GDM1 (cell line): ENCODE measurements at places on chromosomes 6 and 20.

- no peak for DNase-seq
Measured at GRCh38 chr6:110353457-110354001, 4.6 kb downstream of the METTL24 start.

DNA sequence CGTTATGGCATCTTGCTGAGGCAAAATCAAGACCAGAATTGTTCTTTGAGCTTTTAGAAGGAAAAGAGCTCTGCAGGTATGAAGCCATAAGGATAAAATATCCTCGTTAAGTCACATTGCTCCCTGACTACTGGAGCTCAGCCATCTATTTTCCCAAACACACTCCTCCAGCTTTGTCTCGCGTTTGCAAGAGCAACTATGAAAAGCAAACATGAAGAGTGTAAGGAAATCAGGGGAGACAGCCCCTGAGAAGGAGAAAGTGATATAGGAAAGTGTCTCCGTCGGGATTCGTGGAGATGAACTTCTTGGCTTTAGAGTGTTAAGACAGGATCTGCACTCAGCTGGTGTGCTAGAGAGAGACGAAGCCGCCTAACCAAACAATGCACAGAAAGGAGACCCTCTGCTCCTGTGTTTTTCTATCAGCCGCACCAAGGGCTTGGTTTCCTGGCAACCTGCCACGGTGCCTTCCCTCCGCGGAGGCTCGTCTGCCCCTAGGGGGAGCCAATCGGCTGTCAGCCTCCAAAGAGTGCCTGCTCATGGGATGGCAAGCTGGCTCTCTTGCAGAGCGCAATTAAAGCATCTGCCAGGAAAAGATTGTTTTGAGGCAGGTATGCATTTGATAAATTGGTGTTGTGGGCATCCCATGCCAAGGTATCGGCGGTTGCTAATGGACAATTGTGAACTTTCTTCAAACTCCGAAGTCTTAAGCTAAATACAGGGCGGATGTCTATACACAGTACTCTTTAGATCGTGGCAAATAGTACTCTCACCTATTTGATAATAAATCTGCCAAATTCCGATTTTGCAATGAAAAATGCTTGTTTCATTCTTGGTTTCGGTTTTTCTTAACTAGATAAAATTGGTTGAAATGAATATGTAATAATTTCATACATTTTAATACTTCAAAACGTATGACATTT, 603.2 kb downstream of the RNF144B start:
- DNase-seq = peak; percentile 54

DNA sequence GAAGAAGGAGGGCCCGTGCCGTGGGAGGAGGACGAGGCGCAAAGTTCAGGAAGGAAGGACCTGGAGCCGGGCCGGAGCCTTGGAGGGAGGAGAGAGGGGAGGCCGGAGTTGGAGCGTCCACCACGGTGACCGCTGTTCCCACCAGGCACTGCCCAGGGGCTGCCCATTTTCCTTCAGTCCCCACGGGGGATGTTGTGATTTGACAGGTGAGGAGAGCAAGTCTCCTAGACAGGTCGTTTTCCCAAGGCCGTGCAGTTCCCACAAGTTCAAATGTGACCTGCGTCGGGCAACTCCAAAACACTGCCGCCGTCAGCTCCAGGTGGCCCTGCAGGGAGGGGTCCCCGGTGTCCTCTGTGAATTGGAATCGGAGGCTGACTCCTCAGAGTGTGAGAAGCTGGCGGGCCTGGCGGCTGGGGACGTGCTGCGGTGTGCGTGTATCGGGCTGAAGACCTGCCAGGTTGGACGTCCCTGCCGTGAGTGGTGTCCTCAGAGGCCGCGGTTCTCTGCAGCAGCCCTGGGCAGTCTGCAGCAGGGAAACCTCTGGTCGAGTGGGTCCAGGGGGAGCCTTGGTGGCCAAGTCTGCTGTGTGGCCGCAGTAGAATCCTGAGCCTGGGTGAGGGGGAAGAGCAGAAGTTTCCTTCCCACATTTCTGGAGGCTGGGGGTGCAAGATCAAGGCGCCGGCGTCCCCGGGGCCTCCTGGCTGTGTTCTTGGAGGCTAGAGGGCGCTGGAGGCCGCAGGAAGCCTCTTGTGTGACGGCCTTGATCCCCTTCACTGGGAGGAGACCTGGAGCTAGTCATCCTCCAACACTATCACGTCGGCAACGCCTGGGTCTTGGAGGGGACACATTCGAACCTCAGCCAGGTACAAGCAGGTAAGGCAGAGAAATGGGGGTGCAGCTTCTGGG, 115.1 kb upstream of the FRMD1 start:
- DNase-seq = no peak

DNA sequence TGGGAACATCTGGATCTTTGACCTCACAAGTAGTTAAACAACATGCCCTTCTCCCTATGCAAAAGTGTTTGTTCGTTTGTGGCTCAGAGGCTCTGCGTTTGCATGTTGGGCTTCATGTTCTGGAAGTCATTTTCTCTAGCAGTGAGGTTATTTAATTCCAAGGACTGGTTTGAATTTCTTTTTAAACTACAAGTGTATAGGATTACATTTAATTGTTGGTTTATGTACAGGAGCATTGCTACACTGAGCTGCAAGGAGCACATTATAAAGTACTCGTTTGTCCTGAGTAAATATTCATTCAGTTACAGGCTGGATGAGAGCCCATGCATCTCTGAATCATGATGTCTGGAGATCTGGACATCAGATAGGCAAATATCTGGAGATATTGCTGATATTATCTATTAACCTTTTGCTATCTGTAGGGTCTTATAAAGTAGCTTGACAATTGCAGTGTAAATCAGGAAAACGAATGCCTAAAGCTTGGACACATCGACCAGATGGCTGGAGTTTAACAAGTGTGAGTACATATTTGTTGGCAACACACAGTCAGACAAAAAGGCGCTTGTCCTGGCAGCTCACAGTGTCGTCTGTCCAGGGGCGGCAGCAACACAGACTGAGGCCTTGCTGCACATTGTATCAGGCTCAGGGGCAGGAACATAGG, 84.6 kb downstream of the PDE7B start:
- no peak for DNase-seq

GRCh38 chr20:57445774-57446173, 54.6 kb downstream of the RBM38 start:
- DNase-seq = no peak

- no peak for DNase-seq
Measured at GRCh38 chr6:144931172-144932035, 646.3 kb downstream of the UTRN start.

- DNase-seq = no peak
Measured at GRCh38 chr6:42338744-42339222, 112.9 kb downstream of the TRERF1 start.

DNA sequence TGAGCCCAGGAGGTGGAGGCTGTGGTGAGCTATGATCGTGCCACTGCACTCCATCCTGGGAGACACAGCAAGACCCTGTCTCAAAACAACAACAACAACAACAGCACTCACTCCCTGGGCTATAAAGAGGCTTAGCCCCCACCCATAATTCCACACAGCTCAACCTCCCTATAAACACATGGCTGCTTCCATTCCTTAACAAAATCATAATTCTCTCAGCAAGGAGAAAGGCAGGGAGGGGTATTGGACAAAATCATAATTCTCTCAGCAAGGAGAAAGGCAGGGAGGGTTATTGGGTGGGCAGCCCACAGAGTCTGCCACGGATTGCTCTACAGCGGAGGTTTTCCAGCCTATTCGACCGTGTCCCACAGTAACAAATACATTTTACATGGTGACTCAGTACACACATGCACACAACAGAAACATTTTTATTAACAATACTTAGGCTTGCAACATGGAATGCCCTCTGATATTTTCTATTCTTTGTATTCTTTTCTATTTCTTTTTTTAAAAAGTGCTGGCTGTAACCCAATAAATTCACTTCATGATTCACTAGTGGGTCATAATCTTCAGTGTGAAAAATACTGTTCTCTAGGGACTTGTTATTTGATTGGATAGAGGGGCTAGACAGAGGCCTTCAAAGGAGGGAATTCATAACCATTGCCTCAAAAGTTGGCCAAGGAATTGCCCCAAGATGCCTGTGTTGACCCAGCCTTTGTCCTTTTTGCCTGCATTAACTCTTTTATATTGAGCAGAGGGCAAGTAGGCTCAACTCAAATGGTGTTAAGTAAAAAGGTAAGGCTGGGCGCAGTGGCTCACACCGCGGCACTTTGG, 50.6 kb upstream of the ZMYND8 start:
- no peak for DNase-seq

- DNase-seq = no peak
Measured at GRCh38 chr20:35451295-35451694, 4.1 kb upstream of the CEP250 start.

GRCh38 chr20:54600634-54601033, 125.2 kb downstream of the DOK5 start:
- DNase-seq = no peak

DNA sequence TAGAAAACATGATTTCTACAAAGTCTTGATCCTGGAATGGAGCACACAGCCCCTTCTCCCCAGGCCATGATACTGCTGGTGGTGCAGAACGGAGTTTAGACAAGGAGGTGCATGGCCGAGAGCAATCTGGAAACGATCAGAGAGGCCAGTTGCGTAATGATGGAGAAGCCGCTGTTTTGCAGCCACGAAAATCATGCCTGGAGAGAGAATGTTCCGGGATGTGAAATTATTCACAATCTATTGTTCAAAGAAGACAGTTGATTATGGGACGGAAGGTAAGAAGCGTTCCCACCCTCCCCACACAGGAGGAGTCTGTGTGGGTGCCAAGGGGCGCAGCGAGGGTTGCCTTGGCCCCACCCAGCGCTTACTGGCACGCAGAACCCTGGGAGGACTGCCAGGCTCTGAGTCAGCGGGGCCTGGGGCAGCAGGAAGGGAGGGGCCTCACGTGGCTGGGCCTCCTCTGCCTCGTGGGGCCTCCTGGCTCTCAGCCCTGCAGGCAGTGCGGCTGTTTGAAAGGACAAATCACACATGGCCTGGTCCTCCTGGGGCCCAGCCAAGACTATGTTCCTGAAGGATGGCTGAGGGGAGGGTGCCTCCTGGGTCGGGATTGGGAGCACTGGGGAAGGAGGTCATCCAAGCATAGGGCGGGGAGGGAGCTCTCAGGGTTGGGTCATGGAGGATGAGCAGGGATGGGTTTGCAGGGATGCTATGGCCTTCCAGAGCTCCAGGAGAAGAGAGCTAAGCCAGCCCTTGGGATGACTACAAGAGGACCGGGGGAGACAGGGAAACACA, 8.7 kb upstream of the AP5S1 start:
- peak; percentile 74 for DNase-seq

DNA sequence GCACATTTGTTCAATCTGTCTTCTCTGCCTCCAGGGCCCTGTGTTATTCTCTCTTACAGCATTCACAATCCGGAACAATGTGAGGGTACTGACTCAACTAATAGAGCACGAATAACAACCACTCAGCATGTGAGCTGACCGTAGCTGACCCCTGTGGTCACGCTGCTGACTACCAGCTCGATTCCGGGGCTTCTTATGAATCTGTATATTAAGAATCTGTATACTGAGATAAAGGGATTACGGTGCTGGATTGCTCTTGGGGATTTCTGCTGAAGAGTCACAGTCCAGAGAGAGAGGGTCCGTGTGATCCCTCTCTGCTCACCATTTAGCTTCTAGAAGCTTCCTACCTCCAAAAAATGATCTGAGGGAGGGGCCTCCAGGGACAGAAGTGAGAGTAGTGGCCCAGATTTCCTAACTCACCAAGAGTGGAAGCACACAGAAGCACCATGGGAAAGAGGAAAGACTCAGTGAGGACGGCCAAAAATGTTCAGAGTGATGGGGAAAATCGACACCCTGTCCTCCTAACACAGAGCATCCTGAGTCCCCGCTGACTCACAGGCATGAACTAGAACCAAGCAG, 156.2 kb downstream of the THBS2 start:
- no peak for DNase-seq

GRCh38 chr6:156946370-156946936, 169.3 kb downstream of the ARID1B start:
- DNase-seq = no peak

GRCh38 chr20:63740070-63740626, 572 bp downstream of the SLC2A4RG start:
- DNase-seq = peak; percentile 45

GRCh38 chr6:20056350-20056992, 155.8 kb downstream of the MBOAT1 start:
- DNase-seq = no peak

DNA sequence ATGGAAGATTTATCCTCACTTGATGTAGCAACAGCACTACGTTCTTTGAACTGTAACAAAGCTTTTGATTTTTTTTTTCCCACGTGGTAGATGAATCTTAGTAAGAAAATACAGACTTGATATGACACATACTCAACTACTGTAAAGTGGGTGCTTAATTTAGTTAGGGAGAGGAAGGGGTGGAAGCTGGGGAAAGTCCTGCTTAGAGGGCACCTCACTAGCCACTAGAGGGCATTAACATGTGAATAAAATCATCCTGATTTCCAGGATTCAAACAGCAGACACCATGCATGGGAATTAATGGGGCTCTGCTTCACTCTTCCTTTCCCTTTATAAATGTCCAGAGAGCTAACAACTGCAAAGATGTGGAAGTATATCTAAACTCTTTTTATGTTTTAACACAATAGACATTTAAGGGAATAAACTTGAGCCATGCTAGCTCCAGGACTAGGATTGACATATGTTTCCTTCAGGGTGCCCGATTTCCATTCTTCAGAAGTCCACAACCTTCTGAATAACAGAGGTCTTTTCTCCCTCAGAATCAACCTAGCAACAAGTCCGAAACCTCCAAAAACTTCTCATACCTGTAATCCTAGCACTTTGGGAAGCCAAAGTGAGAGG, 250.1 kb downstream of the ATXN1 start:
- DNase-seq = no peak

- no peak for DNase-seq
Measured at GRCh38 chr6:30260036-30260504, 46.9 kb upstream of the TRIM26 start.

DNA sequence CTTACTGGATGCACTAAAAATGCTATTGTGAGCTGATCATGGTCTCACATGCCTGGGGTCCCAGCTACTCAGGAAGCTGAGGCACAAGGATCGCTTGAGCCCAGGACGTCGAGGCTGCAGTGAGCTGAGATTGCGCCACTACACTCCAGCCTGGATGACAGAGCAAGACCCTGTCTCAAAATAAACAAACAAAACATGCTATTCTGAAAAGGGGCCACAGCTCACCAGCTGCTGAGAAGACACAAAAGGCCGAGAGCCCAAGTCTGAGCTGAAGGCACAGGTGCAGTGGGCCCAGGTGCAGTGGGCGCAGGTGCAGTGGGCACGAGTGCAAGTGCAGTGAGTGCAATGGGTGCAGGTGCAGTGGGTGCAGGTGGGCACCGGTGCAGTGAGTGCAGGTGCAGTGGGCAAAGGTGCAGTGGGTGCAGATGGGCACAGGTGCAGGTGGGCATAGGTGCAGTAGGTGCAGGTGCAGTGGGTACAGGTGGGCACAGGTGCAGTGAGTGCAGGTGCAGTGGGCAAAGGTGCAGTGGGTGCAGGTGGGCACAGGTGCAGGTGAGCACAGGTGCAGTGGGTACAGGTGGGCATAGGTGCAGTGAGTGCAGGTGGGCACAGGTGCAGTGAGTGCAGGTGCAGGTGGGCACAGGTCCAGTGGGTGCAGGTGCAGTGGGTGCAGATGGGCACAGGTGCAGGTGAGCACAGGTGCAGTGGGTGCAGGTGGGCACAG, 16.0 kb downstream of the ZBTB46 start:
- no peak for DNase-seq

- no peak for DNase-seq
Measured at GRCh38 chr6:34697904-34698559, 1.5 kb upstream of the ILRUN start.
